ENCODE measurements at places on chromosomes 5 and 9. TPM values are rescaled to one million over a fixed set of nuclear protein-coding genes. Genes with fewer than 3 reads are reported as not detected.
A peak's percentile ranks its signal among the peaks of the same experiment; 100 is the strongest.

CDK9 gene
- 68.9 TPM for total RNA-seq

DNA sequence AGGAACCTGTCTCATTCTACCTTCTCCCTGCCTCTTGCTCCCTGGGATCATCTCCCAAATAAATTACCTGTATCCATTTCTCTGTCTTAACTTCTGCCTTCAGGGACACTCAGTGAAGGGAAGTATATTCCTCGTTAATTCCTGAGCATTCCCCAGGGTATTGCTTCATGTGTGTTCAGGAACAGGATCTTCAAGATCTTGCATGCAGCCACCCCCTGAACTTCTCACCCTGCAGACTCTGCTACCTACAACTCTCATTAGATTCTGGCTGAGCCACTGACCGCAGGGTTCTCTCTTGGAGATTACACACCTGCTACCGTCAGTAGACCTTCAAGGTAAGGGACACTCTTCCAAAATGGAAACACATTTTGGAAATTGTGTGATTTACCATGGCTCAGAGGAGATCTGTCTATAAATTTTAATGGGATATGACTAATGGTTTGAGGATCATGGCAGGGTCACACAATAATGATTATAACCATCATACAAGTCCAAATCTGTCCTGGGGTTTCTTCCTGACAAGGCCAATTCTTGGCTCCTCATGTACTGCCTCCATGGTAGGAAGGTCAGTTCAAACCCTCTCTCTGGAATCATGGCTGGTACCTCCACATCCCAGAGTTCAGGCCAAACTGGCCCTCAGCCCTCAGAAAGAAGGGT, 38.9 kb upstream of the UGCG start:
- DNase-seq = no peak

DTWD2 gene
- total RNA-seq = 9.8 TPM

DNA sequence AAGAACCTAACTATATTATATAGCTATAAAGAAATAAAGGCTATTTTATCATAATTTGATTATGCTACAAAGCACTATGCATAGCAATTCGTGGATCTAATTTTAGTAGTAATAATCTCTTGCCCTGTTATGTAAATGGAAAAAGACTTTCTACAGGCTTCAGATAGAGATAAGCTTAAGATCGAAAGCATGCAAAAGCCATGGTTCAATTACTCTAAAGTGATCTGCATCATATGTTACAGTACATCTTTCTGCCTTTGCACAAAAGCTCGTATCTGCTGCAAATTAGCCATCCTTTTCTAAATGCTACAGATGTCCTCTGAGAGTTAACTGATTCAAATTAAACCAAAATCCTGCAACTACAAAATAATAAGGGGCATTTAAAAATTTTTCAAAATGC, 234.8 kb upstream of the TMEM161B start:
- DNase-seq = no peak

GAS1 gene
- total RNA-seq = 217 TPM

- no peak for DNase-seq
Observed at GRCh38 chr9:90878562-90878961, 76.9 kb downstream of the SYK start.

MYO10 gene
- total RNA-seq = 36.9 TPM

- DNase-seq = peak; percentile 44
Observed at GRCh38 chr9:136051837-136052471, 43.1 kb downstream of the NACC2 start.

All from tibial nerve (tissue), 4 donors.